ENCODE measurements at places on chromosomes 2 and 18. TPM values are rescaled to one million over a fixed set of nuclear protein-coding genes. Genes with fewer than 3 reads are reported as not detected.

The ALPG gene
- 0.76 TPM for polyA plus RNA-seq

The GPR148 gene
- polyA plus RNA-seq = not detected

The IL18R1 gene
- 63.5 TPM for polyA plus RNA-seq

The DYNAP gene
- not detected for polyA plus RNA-seq

The LAMA1 gene
- polyA plus RNA-seq = 1.2 TPM

The SCYGR4 gene
- not detected for polyA plus RNA-seq

The L3MBTL4 gene
- 3.5 TPM for polyA plus RNA-seq

The CCDC150 gene
- polyA plus RNA-seq = 0.31 TPM

The ATL2 gene
- polyA plus RNA-seq = 23.4 TPM

The DNAH6 gene
- 1.9 TPM for polyA plus RNA-seq

The TCF7L1 gene
- polyA plus RNA-seq = 12.9 TPM

The CIDEA gene
- not detected for polyA plus RNA-seq

The KIF5C gene
- 0.22 TPM for polyA plus RNA-seq

Data from lung (tissue), 17 donors.